ENCODE measurements at places on chromosomes 4 and X.

DNA sequence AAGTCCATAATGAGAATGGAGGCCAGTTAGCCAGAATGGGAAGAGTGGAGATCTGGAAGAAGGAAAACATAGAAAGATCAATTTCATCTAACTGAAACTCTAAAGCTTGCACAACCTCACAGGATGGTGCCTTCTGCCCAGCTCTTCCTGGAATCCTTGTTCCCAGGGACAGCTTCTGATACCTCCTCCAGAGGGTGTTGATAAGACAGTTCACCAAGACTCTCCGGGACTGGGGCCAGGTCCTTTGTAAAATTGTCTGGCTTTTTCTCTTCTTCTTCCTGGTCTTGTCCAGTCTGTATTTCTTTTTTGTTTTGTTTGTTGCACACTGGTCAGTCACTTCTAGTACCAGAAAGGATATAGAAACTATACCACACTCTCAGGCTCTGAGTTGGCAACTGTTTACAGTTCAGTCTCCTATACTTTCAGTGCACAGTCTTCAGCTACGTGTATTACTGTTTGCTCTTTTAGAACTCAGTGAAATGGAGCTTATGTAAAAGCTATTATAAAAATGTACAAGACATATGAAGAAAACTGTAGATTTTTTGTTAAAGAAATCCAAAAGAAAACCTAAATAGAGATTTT is 142.8 kb upstream of the RPL34 start:
- DNase-seq, result no peak

GRCh38 chr4:56786955-56787354 is 34.5 kb downstream of the SPINK2 start:
- peak; percentile 86 for DNase-seq

GRCh38 chrX:118761939-118762707 is 34.7 kb downstream of the IL13RA1 start:
- DNase-seq, result no peak

GRCh38 chrX:129747533-129747932 is 8.8 kb downstream of the XPNPEP2 start:
- no peak for DNase-seq

- DNase-seq, result no peak
These were observed 30.8 kb downstream of the RTL5 start for GRCh38 chrX:72100824-72101351.

DNA sequence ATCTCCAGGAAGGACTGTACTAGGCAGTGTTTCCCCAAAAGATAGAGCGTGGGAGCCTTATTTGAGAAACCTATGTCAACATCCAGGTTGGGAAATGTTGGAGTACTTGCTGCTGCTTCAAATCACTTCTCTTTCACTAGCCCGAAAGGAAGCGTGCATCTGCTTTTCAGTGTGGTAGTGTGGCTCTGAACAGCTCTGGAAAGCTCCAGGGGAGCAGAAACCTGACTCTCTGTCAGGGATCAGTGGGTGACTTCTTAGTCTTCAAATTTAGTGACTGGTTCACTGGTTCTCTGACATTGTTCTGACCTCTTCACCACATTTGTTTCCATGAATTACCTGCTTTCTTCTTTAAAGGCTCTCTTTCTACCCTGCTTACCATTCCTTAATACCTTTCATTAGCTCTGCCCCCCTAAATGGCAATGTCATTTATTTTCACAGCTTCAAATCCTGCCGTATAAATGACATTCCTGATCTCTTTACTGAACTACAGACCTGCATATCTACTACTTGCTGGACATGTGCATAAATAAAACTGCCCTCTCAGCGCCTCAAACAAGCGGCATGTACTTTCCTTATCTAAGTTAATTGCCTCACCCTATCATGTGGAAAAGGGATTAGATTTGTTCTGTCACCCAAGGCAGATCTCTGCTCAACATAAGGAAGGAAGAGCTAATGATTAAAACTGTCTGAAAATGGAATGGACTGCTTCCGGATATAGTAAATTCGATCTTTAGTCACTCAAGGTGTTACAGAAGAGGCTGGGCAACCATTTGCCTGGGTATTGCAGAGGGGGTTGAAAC is 37.0 kb downstream of the DLG3 start:
- DNase-seq, result peak; percentile 33

GRCh38 chr4:81137446-81137845 is 77.6 kb downstream of the PRKG2 start:
- no peak for DNase-seq

DNA sequence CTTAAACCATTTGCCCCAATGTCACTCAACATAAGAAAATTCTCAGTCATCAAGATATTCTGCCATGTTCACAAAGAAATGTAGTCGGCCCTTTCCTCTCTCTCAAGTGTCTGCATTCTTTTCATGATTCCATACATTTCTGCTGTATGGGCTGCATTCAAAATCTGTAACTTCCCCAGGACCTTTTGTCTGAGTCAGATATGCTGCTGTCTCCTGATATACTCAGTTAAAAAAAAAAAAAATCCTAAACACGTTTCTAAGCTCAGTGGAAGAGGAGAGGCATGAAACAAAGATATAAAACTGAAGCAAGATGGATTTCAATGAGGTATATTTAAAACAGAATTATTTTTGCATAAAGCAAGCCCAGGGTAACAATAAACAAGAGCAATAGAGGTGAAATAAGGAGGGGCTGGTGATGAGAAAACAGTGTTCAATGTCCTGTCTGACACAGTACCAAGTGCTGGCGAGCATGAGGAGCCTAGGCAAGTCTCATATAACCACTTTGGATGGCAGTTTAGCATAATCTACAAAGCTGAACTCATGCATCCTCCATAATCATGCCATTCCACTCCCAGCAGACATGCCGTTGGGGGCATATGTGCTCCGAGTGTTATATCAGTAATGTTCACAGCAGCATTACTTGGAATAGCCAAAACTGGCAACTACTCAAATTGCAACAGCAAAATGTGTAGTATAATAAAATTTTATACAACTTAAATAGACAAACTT is 76.7 kb downstream of the MANBA start:
- no peak for DNase-seq

DNA sequence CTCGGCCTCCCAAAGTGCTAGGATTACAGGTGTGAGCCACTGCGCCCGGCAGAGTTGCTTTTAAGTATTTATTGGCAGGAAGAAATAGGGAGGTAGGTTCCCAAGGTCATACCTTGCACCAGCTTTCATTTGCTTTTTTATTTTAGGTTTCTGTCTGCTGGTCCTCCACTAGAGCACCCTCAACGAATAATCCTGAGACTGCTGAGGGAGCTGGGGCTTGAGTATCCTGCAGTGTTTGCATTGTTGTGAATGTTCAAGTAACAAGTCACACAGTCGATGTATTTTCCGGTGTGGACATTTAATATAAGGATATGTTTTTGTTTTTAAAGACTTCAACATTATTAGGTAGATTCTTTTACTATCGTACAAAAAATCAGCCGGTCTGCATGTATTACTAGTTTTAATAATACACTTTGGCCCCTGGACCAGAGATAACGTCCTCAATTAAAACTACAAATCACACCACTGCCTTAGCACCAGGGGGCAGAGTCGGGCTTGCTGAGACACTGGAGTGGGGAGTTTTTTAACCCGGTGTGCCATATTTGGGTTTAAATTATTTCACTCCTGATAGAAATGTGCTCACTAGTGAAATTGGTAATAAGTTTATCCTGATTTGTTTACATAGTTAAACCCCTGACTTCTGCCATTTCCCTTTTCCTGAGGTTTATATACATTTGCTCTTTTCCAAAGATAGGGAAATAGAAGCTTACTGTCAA is 11.6 kb downstream of the SMIM20 start:
- DNase-seq, result peak; percentile 75

GRCh38 chr4:27048429-27049238 is 188.0 kb downstream of the STIM2 start:
- no peak for DNase-seq

GRCh38 chrX:1488141-1488540 is 35.4 kb upstream of the ASMTL start:
- no peak for DNase-seq

DNA sequence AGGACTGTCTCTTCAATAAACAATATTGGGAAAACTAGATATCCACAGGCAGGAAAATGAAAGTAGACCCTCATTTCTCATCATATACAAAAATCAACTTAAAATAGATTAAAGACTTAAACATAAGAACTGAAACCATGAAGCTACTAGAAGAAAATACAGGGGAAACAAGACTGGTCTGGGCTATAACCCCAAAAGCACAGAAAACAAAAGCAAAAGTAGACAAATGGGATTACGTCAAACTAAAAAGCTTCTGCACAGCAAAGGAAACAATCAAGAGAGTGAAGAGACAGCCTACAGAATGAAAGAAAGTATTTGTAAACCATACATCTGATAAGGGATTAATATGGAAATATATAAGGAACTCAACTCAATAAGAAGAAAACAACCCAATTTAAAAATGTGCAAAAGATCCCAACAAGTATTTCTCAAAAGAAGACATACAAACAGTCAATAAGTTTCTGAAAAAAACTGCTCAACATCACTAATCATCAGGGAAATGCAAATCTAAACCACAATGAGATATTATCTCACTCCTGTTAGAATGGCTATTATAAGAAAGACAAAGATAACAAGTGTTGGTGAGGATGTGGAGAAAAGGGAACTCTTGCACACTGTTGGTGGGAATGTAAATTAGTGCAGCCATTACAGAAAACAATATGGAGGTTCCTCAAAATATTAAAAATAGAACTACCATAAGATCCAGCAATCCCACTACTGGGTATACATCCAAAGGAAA is 325.3 kb upstream of the RASGEF1B start:
- no peak for DNase-seq

GRCh38 chr4:122826079-122826527 is 528 bp upstream of the FGF2 start:
- no peak for DNase-seq

- no peak for DNase-seq
These were observed 445.9 kb downstream of the TLL1 start for GRCh38 chr4:166318810-166319525.

GRCh38 chr4:138341739-138342415 is 99.7 kb upstream of the SLC7A11 start:
- no peak for DNase-seq

- no peak for DNase-seq
These were observed 69.5 kb downstream of the DHX15 start for GRCh38 chr4:24514808-24515207.

DNA sequence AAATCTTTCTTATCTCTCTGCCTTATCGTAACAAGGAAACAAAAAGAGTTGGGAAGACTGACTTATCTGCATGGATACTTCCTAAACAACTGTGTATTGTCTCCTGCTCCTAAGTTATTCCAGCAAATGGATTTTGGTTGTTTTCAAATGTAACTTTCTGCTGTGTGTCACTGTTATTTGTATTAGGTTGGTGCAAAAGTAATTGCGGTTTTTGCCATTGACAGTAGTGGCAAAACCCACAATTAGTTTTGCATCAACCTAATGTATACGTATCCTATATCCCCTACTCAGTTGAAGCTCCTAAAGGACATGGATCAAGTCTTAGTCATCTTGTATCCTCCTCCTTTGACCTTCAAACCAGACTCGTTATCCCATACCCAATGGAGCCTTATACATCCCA is 263.4 kb upstream of the GPR101 start:
- DNase-seq, result no peak

- DNase-seq, result no peak
These were observed 366.5 kb downstream of the FAT4 start for GRCh38 chr4:125681240-125681639.

GRCh38 chrX:138742217-138742616 is 30.7 kb upstream of the FGF13 start:
- DNase-seq, result no peak
